Stimulated activated CD4-positive, alpha-beta T cell treated with anti-CD3 and anti-CD28 coated beads, TNF-alpha, amount 100 ng/mL, for 24 hours (primary cell): ENCODE measurements at places on chromosomes 16 and 17.

- no peak for DNase-seq
Observed at GRCh38 chr16:85822145-85822544, 22.6 kb downstream of the COX4I1 start.

- DNase-seq: no peak
Observed at GRCh38 chr16:84055366-84055765, 12.8 kb upstream of the SLC38A8 start.

DNA sequence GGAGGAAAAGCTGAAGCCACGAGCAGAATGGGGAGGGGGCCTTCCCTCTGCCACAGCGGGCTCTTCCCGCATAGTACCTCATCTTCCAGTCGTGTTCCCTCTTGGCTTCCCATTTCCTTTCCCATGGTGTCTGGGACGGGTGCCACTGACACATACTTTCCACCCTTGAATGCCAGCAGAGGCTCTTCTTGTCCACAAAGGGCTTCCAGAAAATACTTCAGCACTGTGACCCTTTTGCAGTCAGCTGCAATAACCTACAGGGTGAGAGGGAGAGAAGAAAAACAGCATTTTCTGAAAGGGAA lies 30.7 kb downstream of the HIC1 start:
- DNase-seq: no peak

GRCh38 chr16:8548166-8548565 lies 42.1 kb downstream of the TMEM114 start:
- DNase-seq: no peak

- no peak for DNase-seq
Observed at GRCh38 chr16:80034469-80034826, 433.9 kb upstream of the MAF start.

DNA sequence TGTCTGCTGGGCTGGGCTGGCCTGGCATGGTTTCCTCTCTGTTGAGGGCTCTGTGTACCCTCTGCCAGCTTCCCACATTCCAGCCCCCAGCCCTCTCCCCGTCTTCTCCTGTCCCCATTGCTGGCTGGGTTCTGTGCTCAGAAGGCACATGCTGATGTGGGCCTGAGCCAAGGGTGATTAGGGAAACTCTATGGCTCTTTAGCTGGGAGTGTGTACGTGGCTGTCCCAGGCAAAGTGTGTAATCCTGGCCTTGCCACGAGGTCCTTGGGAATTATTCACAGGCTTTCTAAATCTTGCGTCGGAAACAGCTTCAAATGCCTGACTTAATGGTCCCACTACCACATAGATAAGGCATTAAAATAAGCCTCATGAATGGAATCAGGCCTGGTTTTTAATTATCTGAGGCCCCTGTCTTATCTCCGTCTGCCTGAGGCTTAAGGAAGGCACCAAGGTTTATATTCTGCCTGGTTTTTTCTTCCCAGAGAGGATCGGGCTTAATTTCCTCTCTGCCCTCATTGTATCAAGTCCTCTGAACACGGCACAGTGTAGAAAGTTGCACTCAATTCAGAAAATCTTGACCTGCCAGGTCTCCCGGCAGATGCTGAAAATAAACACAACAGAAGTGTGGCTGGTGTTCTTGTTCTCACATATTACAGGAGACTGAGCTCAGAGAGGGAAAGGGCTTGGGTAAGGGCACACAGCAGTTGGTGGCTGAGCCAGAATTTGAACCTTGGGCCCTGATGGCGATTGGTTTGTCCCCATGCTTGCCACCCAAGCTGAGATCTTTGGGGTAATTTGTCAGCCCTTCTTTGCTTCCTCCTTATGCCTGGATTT lies 52.9 kb upstream of the LGALS9 start:
- DNase-seq: no peak

DNA sequence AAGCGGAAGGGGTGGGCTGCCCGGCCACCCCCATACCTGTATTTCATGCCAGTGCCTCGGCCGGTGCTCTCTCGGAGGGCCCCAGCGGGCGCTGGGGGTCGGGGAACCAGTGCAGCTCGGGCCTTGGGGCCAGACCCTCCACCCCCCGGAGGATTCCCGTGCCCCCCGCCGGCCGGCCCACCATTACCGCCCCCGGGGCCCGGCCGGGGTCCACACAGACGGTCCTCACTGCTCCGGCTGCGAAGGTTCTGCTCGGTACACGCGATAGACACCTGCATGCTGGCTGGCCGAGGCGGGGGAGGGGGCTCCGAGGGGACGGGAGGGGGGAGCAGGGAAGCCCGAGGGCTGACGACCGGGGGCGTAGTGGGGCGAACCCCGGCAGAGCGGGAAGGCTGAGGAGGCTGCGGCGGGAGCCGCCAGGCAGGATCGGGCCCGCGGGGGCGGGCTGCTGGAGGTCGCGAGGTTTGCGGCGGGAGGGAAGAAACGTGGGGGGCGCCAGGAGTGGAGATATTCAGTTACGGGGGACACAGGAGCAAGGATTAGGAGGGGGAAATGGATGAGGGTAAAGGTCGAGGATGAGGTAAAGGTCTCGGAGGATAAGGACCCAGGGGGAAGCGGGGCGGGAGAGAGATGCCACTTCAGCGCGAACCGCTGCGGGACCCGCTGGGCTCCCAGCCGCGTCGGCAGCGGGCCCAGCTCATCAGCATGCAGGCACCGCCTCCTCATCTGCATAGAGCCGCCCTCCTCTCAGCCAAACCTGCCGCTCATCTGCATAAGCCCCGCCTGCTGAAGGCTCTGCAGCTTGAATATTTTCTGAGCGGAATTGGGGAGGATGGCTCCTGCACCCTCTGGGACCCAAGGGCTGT lies at the start of gene KCNAB3:
Gene KCNAB3, minus strand, starts transcription at position 699 of the 866 bp plus-strand sequence. Its CDS starts 421 bp downstream, at position 278.
- peak; percentile 57 for DNase-seq

DNA sequence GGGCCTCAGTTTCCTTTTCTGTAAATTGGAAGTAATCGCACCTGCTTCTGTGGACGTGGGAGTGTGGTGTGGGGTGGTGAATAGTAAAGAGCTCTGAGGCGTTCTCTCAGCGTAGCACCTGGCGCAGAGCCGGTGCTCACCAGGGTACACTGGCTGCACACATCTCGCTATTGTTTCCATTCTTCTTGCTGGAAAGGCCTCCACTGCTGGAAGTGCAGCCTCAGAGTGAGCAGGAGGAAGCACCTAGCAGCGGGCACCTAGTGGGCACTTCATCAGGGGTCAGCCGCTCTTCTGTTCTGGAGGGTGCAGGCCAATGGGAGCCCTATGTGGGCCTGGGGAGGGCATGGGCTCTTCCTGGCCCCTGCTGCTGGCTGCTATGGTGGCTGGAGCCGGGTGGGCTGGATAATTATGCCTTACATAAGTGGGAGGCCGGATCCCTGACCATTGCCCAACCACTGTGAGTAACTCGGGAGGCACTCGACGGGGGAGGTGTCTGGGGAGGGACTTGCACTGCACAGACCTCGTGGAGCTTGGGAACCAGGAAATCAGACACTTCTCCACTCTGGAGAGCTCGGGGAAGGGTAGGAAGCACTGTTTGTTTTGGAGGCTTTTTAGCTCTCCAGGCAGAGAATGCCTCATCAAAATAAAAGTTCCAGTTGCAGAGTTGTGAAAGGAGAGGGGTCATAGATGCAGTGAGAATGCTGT lies 1.7 kb downstream of the MAP2K3 start:
- DNase-seq: no peak

GRCh38 chr17:81923302-81924260 lies 4.0 kb downstream of the MAFG start:
- DNase-seq: no peak

DNA sequence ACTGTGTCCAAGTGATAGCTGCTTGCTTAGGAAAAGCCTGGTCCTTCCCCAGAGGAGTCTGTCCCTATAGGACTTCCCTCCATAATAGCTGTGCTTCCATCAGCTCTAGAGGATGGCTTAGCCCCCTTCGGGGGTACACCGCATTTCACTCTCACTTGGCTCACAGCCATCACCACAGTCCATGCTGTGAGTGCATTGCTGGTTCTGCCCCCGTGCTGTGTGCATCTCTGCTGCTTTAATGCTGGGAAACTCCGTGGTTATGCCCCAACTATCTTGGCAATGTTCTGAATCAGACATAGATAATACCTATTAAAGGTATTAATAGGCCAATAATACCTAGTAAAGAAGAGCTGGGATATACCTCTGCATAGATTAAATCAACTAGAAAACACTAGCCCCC lies 58.3 kb downstream of the SIAH1 start:
- DNase-seq: no peak

DNA sequence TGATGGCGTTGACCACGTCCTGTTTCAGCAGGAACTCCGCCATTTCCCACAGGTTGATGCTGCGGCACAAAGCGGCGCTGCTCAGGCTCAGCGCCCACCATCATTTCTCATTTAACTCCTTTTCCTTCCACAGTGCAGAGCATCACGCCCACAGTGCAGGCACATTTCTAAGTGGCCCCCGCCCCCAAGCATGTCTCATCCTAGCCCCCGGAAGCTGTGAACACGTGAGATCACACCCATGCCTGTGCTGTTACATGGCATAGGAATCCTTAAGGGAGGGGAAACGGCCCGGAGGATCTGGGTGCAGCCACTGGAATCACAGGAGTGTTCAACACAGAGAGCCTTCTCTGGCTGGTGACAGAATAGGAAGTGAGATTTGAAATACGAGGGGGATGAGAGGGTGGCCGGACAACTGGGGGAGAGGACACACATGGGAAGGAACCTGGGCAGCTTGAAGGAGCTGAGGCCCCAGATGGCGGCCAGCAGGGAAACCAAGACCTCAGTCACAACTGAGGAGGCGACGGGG lies 4.7 kb downstream of the NAGPA start:
- no peak for DNase-seq

- DNase-seq: no peak
Observed at GRCh38 chr17:82687871-82688270, 10.6 kb downstream of the RAB40B start.

DNA sequence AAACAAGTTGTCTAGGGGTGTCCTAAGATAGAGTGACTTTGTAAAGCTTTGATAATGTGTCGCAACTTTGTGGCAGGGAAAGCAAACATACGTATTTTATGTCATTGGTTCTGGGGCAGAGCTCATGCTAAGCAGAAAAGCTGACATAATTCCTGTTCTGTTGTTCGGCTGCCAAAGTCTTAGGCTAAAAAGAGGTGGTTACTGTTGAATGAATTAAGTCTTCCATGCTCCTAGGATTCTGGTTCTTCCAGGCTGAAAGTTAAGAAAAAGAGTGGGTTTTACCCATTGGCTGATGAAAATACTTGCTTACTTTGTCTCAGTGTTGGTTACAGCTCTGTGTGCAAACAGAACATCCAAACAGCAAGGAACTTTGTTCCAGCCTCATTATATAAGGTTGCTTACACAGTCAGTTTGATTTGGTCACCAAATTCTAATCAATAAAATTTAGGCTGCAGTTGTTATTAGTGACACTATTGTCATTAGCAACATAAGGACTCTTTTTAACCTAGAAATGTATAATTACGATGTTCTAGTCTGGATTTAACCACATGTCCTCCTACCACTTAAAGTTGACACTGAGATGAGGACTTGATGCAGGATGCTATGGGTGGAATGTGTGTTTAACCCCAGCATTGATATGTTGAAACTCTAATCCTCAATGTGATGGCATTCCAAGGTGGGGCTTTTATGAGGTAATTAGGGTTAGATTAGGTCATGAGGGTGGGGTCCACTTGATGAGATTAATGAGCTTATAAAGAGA lies 114.0 kb upstream of the GOT2 start:
- no peak for DNase-seq

GRCh38 chr17:7491583-7491982 lies 7.4 kb downstream of the POLR2A start:
- no peak for DNase-seq

GRCh38 chr16:57950382-57950781 lies 20.5 kb downstream of the CNGB1 start:
- DNase-seq: no peak

DNA sequence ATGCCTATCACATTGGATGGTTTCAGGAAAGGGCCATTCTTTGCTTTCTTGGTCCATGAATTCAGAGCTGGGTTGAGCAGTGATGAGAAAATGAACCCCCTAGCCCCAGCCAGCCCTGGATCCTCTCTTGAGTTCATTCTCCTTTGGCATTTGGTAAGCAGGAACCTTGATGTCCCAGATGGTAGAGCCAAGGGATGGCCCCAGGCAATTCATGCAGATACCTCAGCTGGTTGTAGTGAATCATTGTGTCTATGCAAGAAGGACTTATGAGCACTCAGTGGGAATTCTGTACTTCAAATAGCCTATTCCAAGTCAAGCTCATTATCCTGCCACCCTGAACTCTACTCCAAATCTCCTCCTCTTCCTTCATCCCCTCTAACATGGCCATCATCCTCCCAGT lies 412.7 kb downstream of the UTP18 start:
- no peak for DNase-seq

DNA sequence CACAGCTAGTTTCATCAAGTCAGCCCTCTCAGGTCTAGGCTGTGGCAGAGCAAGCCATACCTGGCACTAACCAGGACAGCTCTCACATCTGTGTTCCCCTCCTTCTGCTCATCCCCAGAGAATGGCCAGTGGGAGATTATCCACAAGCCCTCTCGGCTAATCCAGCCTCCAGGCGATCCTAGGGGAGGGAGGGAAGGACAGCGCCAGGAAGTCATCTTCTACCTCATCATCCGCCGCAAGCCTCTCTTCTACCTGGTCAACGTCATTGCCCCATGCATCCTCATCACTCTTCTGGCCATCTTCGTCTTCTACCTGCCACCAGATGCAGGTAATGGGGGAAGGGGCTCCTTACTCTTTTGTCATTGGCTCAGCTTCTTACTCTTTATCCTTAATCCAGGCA lies 3.6 kb downstream of the CHRNB1 start:
- no peak for DNase-seq

DNA sequence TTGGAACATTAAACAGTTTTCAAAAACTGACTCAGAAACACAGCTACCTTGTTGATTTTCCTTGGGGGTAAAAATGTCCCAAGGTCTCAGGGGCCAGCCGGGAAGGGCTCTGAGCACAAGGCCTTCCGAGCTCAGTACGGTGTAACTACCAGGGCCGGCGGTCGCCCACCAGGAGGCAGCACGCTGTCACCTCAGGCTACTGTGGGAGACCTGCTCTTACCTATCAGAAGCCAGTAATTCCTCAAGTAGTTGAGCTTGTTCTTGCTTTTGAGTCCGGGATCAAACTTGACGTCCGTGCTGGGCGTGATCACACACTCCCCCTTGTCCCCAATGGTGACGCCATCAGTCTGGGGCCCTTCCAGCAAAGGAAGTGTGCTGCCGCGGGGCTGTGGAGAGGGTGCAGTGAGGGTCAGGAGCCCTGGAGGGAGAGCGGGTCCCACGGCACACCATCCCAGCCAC lies 43.4 kb upstream of the ICAM2 start:
- DNase-seq: peak; percentile 50

- DNase-seq: no peak
Observed at GRCh38 chr16:69709456-69710084, 16.8 kb downstream of the NQO1 start.

- DNase-seq: no peak
Observed at GRCh38 chr17:2365132-2365531, 27.8 kb downstream of the SGSM2 start.

- DNase-seq: no peak
Observed at GRCh38 chr16:50172195-50172922, 19.3 kb downstream of the TENT4B start.

DNA sequence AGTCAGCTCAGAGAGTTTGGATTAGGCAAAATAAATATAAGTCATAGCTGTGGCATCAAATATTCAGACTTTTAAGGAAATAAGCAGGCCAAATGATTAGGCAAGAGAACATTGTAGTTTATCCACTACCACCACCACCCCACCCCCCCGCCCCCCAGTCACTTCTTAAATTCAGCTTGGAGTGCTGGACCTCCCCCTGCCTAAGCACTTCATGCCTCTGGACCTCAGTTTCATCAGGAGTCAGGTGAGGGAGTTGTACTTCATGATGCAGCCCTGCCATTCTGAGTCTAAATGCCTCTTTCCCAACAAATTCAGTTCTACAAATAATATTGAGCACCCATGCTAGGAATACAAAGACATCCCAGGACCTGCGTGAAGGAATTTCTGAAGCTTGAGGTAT lies 2.0 kb downstream of the POLR2C start:
- DNase-seq: no peak

GRCh38 chr17:37255432-37255831 lies 120.4 kb upstream of the C17orf78 start:
- DNase-seq: no peak
